Posterior cingulate gyrus (tissue), 11 donors: ENCODE measurements at places on chromosomes 11 and 22.

- DNase-seq: no peak
Observed at GRCh38 chr11:85930879-85931366, 75.7 kb downstream of the CCDC83 start.

GRCh38 chr11:12356944-12357655, 20.3 kb upstream of the PARVA start:
- no peak for DNase-seq

- no peak for DNase-seq
Observed at GRCh38 chr11:56307836-56308235, 7.1 kb upstream of the OR8K3 start.

DNA sequence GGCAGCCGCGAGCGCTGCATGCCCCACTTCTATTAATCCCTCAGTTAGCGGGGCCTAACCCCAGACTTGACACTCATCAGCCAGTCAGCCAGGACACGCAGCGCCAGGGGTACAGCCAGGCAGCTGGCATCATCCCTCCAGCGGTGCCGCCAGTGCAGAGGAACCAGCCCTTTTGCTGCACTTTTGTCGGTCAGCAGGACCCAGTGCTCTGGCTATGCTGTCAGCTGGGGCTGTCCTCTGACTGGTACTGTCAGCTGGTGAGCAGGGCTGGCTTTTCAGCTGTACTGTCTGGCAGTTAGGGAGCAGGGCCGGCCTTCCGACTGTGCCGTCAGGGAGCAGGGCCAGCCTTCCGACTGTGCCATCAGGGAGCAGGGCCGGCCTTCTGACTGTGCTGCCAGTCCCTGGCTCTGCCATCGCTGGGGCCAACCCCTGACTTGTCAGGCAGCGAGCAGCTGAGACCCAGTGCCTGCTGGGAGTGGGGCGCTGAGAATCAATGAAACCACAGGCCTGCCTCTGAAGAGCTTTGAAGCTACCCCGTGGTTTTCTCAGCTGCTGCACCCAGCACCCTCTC, 115.4 kb downstream of the KIAA1671 start:
- peak; percentile 46 for DNase-seq

DNA sequence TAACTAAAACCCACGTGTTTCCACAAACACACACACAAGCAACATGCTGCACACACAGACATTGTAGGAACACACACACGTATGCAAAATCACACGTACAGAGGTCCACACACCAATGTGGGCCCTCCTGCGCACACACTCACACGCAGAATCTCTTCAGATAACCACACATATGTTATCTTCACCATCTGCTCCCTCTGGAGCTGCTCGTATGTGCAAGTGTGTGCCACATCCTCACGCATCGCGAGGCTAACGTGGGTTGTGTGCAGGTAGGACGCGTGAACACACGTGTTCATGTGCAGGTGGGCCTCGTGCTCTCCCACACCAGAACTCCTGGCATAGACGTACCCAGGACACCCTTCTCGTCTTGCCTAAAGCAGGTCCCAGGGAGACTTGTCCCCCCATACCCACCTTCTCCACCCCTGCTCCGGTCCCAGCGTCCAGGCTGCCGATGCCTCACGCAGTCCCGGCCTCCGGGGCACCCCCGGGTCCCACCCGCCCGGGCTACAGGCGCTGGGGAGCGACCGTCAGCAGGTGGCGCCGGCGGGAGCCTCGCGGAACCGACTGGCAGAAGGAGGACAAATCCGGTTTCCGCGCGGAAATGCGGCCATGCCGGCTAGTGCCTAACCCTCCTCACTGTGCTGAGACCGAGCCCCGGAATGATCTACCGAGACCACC, 10.3 kb upstream of the IGSF9B start:
- DNase-seq: peak; percentile 94
